Osteocyte (in vitro differentiated cells): ENCODE measurements at places on chromosomes 12 and 14. TPM values are rescaled to one million over a fixed set of nuclear protein-coding genes. Genes with fewer than 3 reads are reported as not detected.
A peak's percentile ranks its signal among the peaks of the same experiment; 100 is the strongest.

GRCh38 chr14:47120645-47121044 lies 469.1 kb upstream of the RPL10L start:
- H3K4me3 ChIP-seq: no peak overlapping the region
- no peak overlapping the region for H3K27ac ChIP-seq
- H3K27me3 ChIP-seq: peaks cover 6% of the 10 kb centered on the region

The DTX1 gene
- total RNA-seq: not detected in 2 replicates

DNA sequence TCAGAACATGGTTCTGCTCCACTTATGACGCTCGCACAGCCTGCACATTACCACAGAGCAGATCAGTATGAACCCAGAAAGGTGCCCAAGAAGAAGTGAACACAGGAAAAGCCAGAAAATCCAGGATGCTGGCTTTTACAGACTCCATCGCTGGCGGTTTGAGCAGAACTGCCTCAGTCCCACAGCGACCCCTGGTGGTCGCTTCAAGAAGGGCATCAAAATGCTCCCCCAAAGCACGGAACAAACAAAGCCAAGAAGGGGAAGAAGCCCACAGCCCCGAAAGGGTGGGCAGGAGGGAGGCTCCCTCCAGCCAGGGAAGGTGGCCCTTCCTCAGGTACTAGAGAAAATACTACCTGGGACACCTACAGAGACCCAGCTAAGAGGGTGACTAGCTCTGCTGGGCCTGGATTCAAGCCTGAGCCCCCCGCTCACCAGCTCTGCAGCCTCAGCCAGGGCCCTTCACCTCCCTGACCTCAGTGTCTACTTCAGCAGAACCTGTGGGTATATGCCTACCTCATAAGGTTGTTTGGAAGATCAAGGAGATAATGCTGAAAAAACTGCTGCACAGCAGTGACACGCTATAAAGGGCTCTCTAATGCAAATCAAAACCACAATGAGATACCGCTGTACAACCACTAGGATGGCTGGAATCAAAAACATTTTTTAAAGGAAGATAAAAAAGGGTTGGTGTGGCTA lies 98.1 kb downstream of the NCOR2 start:
- no peak overlapping the region for H3K4me3 ChIP-seq
- H3K36me3 ChIP-seq: peaks cover 51% of the 10 kb centered on the region
- H3K4me1 ChIP-seq: peaks cover 19% of the 10 kb centered on the region
- no peaks in the 10 kb centered on the region for H3K27me3 ChIP-seq

DNA sequence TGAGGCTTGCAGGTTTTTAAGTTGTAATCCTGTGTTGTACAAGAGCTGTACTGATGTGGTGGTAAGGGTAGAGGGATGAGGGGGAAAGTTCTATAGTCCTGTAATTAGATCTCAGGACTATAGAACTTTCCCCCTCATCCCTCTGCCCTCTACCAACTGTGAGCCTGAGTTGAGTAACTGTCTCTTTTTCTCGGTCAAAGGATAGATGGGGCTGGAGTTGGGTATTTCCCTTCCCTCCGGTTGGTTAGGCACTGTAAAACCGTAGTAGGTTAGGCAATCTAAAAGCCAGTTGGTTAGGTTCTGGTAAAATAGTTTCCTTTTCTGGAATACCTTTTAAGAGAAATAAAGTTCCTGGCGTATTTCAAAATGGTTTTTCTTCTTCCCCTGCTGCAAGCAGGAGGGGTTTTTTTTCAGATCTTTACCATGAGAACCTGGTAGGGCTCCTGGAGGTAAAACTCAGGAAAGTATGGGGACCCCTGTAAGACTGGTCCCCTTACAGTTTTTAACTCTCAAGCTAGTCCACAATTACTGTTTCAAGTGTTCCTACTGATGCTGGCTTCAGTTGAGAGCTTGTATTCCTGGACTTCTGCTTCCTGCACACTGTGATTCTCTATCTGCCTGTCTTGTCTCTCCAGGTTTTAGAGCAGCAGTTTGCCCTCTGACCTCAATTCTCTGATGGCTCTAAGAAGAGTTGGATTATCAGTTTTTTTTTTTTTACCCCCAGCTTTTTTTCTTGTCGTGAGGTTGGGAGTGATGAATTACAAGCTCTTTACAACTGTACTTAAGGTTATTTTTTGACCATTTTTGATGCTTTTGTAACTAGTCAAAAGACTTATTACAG lies 58.7 kb downstream of the FUT8 start:
- no peak overlapping the region for H3K27ac ChIP-seq
- DNase-seq: no peak
- H3K36me3 ChIP-seq: peaks cover 2% of the 10 kb centered on the region
- H3K4me1 ChIP-seq: no peaks in the 10 kb centered on the region
- no peak overlapping the region for H3K4me3 ChIP-seq

The STAC3 gene
- 1.8 and 2.4 TPM in 2 replicates for total RNA-seq

GRCh38 chr12:29516431-29516875 lies 19.0 kb upstream of the OVCH1 start:
- H3K4me1 ChIP-seq: peaks cover 2% of the 10 kb centered on the region
- DNase-seq: no peak
- H3K27ac ChIP-seq: no peak overlapping the region
- peaks cover 24% of the 10 kb centered on the region for H3K36me3 ChIP-seq

The ZNF891 gene
- 2.1 and 2.3 TPM in 2 replicates for total RNA-seq

The STYK1 gene
- total RNA-seq: 0.48 TPM in 1 of 2 replicates, not detected in the other

DNA sequence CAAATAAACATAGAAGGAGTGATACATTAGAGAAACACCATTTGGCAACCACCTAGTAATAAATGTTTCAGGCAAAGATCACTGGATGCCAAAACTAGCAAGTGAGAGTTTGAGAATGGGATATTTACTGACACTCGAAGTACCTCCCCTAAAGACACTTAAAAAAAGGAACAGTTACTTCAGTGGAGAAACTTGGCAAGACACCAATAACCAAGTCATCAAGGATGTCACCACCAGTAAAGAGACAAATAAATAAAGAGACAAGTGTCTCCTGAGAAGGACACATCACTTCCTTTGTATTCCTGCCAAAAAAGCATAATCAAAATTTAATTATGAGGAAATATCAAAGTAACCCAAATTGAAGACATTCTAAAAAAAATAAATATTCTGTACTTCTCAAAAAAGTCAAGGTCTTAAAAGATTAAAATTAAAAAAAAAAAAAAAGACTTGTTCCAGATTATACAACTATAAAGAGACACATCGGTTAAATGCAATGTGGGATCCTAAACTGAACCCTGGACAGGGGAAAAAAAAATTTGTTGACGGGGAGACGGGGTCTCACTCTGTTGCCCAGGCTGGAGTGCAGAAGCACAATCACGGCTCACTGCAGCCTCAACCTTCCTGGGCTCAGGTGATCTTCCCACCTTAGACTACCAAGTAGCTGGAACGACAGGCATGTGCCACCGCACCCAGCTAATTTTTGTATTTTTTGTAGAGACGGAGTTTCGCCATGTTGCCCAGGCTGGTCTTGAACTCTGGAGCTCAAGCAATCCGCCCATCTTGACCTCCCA lies 26.4 kb downstream of the TM7SF3 start:
- no peaks in the 10 kb centered on the region for H3K4me1 ChIP-seq
- DNase-seq: no peak
- H3K36me3 ChIP-seq: peaks cover 34% of the 10 kb centered on the region

DNA sequence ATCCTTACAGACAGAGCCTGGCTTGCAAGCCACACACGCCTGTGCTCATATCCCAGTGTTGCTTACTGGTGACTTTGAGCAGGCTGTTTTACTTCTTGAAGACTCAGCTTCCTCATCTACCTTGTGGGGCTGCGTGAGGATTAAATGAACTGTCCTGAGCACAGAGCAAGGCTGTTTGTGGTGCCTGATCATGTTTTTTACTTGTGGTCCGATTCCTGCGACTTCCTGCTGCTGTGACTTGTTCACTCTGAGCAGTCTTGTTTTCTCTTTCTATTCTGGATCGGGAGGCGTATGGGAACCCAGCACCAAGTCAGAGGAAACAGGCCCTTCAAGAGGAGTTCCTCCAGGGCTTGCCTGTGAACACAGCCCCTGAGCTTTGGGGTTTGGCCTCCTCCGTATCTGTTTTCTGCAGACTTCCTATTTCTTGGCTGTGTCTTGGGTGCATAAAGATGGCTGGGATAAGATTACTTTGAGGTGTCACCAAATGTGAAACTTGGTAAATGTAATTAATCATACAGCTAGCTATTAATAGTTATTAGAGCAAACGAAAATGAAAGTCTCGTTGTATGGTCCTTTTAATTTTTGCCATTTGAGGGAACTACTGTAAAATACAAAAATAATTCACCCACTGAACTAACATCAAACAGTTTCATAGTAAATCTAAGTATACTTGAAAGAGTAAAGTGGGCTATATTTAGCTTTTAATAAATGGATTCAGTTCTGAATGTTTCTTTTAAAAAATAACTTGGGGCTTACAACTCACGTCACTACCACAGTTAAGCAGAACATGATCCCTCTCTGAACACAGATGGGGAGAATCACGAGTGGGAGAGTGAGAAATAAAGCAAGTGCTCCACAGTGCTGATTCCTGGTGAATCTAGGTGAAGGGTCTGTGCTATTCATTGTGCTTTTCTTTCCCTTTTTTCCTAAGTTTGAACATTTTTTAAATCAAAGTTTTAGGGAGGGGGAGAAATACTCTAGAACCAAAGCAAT lies 251.5 kb downstream of the FOXN3 start:
- no peaks in the 10 kb centered on the region for H3K27me3 ChIP-seq
- no peak for DNase-seq
- H3K27ac ChIP-seq: no peak overlapping the region
- no peak overlapping the region for H3K4me3 ChIP-seq
- H3K4me1 ChIP-seq: peaks cover 8% of the 10 kb centered on the region

GRCh38 chr14:21894003-21894897 lies 220.6 kb upstream of the OR4E1 start:
- no peak overlapping the region for H3K27ac ChIP-seq
- no peaks in the 10 kb centered on the region for H3K27me3 ChIP-seq
- H3K4me1 ChIP-seq: no peaks in the 10 kb centered on the region
- no peaks in the 10 kb centered on the region for H3K36me3 ChIP-seq

The CLEC1A gene
- not detected in 2 replicates for total RNA-seq

DNA sequence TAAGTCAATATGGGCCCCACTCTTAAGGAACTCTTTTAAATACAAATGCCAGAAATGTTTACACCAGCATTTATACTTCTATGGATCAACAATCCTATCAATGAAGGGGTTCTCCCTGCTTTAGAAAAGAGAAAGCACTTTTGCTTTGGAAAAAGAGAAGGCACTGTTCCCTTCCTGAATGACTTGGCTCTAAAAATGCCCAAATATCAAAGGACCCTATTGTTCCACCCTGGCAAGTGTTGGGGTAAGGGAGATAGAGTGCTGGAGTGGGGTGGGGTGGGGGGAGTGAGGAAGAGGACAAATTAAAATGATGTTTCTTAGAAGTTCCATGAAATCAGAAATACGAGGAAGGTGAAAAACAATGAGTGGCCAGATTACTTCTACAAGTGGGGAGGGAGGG lies 131.6 kb upstream of the GRIN2B start:
- no peaks in the 10 kb centered on the region for H3K27me3 ChIP-seq
- H3K4me1 ChIP-seq: no peaks in the 10 kb centered on the region
- DNase-seq: no peak

The PPM1H gene
- 60.8 and 67.0 TPM in 2 replicates for total RNA-seq

The LGR5 gene
- total RNA-seq: 55.8 and 56.4 TPM in 2 replicates

DNA sequence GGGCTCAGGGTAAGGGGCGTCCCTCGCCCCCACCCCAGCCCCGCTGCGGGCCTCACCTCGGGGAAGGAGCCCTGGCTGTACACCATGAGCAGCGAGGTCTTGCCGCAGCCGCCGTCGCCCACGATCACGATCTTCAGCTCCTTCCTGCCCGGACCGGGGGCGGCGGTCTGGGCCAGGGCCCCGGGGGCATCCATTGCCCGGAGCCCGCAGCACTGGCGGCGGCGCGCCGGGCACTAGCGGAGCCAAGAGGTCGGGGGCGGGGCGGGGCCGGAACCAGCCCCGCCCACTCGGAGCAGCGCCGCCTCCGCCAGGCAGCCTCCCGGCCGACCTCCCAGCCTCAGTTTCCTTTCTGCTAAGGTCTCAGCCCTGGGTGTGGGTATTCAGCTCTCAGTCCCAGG lies at the start of gene RHOF:
TSS of gene RHOF (minus strand) at position 249 of the 398 bp plus-strand sequence. CDS start at position 194, 55 bp downstream.
- peak within 1 kb of the TSS; percentile 70 for H3K4me3 ChIP-seq
- H3K36me3 ChIP-seq: peaks cover 7% of the 10 kb centered on the region
- peaks cover 43% of the 10 kb centered on the region for H3K4me1 ChIP-seq
- DNase-seq: no peak

The DUSP6 gene
- total RNA-seq: 30.2 and 55.1 TPM in 2 replicates

- H3K4me3 ChIP-seq: no peak overlapping the region
- peaks cover 53% of the 10 kb centered on the region for H3K36me3 ChIP-seq
- no peaks in the 10 kb centered on the region for H3K27me3 ChIP-seq
- peaks cover 6% of the 10 kb centered on the region for H3K4me1 ChIP-seq
- no peak for DNase-seq
- no peak overlapping the region for H3K27ac ChIP-seq
Observed at GRCh38 chr14:102957222-102957621, 34.8 kb downstream of the AMN start.

DNA sequence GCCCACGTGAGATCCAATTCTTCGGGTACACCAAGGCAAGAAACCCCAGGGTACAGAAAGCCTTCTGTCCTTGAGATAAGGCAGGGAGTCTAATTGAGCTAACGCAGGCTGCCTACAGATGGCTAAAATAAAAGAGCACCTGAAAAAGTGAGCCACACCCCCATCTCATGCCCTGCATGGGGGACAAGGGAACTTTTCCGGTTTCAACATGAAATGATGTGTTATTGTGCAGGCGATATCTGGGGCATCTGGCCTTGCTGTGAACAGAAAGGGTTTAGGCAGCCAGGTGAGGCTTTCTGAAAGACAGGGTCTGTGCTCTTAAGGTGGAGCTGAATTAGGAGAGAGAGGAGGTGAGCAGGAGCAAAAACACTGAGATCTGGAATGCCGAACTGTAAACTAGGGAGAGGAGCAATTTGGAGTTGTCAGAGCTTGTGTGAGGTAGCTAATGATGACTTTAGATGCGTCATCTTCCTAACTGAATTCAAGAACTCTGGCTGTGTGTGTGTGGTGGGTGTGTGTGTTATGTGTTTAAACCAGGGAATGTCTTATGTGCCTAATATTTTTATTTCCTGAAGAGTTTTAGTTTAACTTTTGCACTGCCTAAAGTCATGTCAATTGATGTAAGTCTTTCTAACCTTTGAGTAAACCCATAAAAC lies 20.1 kb upstream of the LDHB start:
- H3K36me3 ChIP-seq: no peaks in the 10 kb centered on the region
- H3K27ac ChIP-seq: no peak overlapping the region
- no peak for DNase-seq
- H3K4me3 ChIP-seq: no peak overlapping the region

GRCh38 chr12:52216807-52217206 lies 16.2 kb upstream of the KRT7 start:
- H3K27ac ChIP-seq: no peak overlapping the region
- no peak for DNase-seq
- no peaks in the 10 kb centered on the region for H3K36me3 ChIP-seq

DNA sequence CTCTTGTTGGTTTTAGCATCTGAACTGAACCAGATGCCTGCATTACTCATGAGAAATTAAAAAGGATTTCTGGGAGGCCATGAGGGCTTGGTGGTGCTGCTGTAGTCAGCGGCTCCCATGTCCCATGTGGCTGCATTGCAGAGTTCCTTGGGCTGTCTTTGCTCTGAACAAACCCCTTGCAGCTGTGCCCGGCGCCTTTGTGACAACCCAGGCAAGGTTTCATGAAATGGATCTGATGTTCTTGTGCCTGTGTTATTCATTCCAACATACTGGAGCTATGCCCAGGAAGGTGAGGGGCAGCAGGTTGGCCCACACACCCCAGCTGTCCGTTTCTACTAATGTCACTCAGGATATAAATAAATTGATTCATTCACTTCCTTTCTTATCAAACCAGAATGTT lies 40.8 kb downstream of the TGFB3 start:
- H3K36me3 ChIP-seq: peaks cover 10% of the 10 kb centered on the region
- H3K4me3 ChIP-seq: no peak overlapping the region
- no peaks in the 10 kb centered on the region for H3K27me3 ChIP-seq
